Stimulated activated CD8-positive, alpha-beta memory T cell treated with anti-CD3 and anti-CD28 coated beads, Interleukin-7, amount 100 ng/mL, for 1 hour (primary cell): ENCODE measurements at places on chromosomes 6 and 20.

DNA sequence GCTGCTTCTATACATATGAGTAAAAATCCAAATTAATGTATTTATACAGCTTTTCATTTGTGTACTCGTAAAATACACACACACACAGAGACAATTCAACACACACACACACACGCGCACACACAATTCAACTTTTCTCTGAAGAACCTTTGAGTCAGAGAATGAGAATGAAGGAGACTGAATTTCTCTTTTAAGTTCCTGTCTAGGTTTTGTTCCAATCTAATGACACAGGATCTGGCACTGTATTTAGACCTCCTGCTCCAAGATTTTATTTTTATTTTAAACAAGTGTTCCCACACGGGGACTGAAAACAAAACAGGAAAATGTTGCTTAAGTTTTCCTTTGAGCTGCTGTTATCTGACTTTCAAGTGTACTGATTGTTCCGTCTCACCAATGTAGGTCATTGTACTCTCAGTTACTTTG is 250.8 kb downstream of the LAMA2 start:
- no peak for DNase-seq

- no peak for DNase-seq
Observed at GRCh38 chr6:11309947-11310665, 77.6 kb upstream of the NEDD9 start.

DNA sequence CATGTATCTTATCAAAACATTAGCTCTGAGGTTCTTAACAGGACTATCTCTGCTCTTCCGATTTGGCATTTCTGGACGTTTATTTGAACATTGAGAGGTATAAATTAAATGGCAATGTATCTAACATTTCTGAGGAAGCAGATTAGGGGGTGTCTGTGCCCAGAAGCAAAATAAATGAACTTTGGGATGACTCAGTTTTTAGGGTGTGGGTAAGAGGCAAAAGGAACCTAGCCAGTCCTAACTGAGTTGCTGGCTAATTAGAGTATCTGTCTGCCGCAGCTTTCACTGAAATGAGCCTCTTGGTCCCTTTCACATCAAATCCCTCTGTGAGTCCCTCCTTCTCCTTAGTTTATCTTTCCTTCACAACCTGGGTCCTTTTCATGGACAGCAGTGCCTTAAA is 1.1 kb downstream of the RNF144B start:
- no peak for DNase-seq

GRCh38 chr6:89482126-89482525 is 49.2 kb downstream of the ANKRD6 start:
- no peak for DNase-seq

- DNase-seq, result no peak
Observed at GRCh38 chr6:42175860-42176259, 2.7 kb downstream of the GUCA1A start.

DNA sequence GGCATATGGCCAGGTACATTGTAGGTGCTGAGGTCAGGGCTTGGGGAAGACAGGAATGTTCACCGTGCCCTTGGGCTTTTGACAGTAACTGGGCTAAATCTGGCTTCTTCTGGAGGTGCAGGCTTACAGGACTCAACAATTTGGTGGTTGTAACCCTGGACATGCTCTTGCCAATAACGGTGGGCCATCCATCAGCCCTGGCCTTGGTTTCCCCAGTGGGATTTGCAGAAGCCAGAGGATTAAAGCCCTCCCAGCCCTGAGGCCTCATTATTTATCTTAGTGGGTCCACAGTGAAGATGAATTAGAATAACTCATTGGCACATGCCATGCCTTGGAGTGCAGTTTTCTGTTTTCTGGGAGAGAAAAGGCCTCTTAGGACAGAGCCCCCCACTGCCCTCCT is 44.0 kb downstream of the TOX2 start:
- no peak for DNase-seq
